Islet precursor cell (in vitro differentiated cells): ENCODE measurements at places on chromosomes 6 and 20.

DNA sequence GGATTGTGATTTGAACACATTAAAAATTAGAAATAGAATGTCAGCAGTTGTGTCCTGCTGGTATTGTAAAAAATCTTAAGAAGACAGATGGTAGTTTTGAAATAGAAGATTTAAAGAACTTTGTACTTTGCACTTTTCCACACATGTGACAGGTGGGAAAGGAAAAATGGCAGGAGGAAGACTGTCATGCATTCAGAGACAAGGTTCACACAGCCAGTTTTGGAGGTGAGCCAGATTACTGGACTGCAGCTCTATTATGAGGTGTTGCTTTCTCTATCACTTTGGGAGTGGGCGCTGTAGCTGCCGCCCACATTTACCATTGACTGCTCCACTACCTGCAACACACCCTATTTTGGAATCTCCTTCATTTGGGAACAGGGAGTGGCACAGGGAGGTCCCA, 12.1 kb upstream of the NDUFAF4 start:
- no peak for DNase-seq

- peak; percentile 38 for DNase-seq
Measured at GRCh38 chr20:33280000-33280680, 2.9 kb upstream of the BPIFB1 start.

GRCh38 chr20:22583773-22584521, 425 bp downstream of the FOXA2 start:
- DNase-seq, result no peak

DNA sequence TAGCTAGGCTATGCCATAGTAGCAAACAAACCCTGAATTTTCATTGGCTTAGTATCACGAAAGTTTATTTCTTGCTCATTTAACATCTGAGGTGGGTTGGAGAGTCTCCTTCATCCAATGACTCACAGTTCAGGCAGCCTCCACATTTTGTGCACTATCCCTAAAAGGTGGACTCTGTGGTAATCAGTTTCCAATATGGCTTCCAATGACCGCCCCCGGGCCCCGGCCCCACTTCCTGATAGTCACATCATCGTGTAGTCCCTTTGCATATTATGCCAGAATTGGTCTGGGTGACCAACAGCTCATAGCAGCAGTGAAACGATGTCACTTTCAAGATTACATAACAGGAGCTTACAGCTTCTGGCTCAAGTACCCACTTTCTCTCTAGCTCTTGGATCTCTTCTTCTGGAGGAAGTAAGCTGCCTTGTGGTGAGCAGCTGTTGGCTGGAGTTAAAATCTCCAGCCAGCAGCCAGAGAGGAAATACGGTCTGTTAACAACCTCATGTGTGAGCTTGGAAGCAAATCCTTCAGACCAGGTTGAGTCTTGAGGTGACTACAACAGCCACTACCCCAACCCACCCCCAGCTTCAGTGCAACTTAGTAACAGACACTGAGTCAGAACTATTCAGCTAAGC, 7.8 kb downstream of the HCRTR2 start:
- no peak for DNase-seq

- DNase-seq, result no peak
Measured at GRCh38 chr6:141833001-141833655, 299.6 kb upstream of the GJE1 start.

- peak; percentile 59 for DNase-seq
Measured at GRCh38 chr6:80287607-80288006, 181.1 kb downstream of the BCKDHB start.

DNA sequence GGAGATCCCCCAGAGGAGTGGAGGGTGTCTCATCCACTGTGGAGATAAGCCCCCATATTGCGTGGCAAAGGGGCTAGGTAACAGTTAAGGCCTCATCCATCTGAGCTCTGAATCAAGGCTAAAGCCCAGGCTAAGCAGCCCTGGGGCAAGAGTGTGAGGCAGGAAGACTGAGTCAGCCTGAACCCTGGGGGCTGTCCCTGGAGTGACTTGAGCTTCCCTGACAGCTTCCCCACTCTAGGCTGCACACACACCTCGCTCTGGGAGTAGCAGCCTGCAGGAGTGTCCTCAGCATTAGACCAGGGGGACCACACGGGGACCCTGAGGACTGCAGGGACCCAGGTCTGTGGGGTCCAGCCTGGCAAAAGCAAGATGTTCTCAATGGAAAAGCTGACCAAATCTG, 27.9 kb downstream of the UBD start:
- peak; percentile 54 for DNase-seq

- DNase-seq, result no peak
Measured at GRCh38 chr6:160198606-160199211, 59.9 kb downstream of the SLC22A2 start.

DNA sequence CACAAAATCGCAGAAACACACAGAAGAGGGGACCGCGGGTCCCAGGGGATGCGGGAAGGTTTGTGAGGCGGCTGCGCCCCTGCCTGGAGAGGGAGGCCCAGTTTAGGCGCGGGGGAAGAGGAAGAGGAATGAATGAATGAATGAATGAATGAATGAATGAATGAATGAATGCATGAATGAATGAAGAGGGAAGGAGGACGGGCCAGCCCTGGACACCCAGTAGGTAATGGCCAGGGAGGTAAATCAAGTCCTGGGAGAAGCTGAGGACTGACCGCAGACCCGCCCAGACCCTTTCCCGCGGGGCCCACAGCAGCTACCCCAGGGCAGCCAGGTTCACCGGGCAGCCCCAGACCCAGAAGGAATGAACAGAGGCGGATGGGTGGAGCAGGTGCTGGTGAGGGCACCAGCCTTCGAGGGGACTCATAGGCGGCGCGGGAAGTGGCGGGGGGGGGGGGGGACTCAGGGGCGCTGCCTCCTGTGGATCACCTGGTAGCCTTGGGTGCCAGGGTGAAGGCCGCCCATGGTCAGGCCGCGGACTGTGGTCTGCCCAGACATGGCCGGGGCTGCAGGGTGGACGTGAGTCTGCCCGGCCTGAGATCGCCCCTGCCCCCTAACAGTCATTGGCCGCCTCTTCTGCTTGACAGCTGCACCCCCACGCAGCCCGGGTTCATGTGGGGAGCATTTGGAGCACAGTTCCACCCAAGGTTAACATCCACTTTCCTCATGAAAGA, 192.0 kb upstream of the PDE10A start:
- no peak for DNase-seq

- DNase-seq, result no peak
Measured at GRCh38 chr6:133641104-133641503, 247.8 kb upstream of the TCF21 start.

- no peak for DNase-seq
Measured at GRCh38 chr6:224350-224749, 67.9 kb upstream of the DUSP22 start.

DNA sequence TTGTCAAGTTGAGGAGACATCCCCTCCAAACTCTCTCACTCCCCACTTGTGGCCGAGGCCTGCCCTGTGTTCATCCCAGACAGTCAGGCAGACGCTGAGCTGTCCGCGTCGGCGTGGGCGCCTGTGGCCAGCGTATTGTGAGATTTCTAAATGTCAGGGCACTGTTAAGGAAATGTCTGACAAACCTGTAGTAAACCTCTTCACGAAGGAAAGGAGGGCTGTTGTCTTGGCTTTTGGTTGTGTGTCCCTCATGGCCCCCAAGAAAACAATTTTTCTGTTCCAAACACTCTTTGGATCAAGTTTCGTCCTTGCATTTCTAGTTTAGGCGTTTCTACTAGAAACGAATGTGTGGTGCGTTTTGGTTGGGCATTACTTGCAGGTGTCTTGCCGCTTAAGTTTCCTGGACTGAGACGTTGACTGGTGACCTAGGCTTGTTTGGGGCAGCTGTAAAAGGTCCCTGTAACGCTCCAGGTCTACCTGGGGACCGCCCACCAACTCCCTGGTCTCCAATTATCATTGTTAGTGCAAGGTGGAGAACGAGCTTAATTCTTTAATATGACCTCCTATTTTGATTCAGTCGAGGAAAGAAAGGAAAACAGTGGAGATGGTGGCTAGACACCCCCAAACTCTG, 8.7 kb upstream of the POU3F2 start:
- no peak for DNase-seq

- DNase-seq, result no peak
Measured at GRCh38 chr20:2130683-2131082, 29.1 kb downstream of the STK35 start.

- no peak for DNase-seq
Measured at GRCh38 chr20:2794866-2795447, 5.5 kb downstream of the CPXM1 start.

DNA sequence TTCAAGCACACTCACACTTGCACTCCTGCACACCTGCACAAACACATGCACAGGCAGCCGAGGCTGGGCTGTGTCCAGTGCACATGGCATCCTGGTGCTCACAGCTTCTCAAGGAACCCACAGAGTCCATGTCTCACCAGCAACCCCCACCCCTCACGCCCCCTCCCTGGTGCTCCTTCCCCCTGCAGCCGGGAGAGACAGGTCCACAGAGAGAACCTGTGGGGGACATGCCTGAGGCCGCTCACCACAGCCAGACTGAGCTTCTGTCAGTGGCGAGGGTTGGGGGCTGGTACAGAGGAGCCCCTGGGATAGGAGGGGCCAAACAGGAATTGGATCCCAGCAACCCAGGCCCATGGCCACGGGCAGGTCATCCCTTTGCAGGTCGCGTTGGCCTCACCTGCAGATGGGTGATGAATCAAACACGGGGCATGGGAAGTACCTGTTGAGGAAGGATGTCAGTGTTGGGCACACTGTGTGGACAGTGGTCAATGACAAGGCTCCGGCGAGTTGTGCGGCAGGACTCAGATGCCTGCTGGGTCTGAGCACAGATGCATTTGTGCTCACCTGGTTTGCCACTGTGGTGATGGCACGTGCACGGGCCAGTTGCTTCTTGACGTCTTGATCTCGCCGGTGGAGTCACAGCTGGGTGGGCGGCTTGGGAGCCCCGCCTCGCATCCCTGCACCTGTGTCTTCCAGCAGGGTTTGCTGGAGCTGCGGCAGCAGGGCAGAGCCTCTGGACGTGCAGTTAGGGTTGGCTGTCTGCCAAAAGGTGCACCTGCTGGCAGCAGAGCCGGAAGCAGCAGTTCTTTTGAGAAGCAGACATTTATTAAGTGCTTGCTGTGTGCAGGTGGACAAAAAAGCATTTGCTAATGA, 113.0 kb downstream of the ERMARD start:
- DNase-seq, result peak; percentile 44

GRCh38 chr6:130326496-130326895, 39.3 kb upstream of the TMEM200A start:
- no peak for DNase-seq

DNA sequence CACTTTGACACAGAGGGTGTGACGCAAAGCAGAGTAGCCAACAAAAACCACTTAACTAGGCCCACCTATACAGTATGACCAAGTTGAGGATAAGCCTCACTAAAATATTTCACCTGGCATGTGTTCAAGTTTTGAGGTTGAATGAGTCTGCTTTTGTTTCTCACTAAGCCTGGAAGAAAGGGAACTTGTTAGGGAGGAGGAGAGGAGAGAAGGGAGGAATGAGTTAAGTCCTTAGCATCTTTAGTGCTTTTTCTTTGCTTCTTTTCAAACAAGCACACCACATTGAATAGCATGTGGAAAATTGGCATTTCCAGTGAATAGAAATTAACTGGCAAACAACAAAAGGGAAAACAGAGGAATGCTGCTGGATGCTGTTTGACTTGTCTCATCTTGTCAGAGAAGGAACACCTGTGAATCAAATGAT, 461.9 kb downstream of the GJA1 start:
- no peak for DNase-seq

- no peak for DNase-seq
Measured at GRCh38 chr6:118620202-118620601, 31.2 kb downstream of the CEP85L start.

- no peak for DNase-seq
Measured at GRCh38 chr6:82955841-82956240, 109.8 kb downstream of the UBE3D start.

- no peak for DNase-seq
Measured at GRCh38 chr6:108648191-108648590, 87.5 kb downstream of the FOXO3 start.

DNA sequence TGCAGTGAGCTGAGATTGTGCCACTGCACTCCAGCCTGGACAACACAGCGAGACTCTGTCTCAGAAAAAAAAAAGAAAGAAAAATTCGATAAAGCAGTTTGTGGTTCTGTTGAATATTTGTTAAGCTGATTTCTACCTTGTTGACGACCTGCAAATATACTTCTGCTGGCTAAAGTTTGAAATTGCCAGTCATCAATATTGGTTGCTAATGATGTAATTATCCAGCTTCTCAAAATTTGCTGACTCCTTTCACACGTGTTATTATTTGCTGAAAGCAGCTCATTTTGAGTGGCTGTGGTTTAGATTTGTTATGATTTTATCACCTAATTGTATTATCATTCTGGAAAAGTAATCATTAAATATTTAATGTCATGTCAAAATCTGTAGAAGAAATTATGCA, 774.3 kb downstream of the QKI start:
- DNase-seq, result no peak

DNA sequence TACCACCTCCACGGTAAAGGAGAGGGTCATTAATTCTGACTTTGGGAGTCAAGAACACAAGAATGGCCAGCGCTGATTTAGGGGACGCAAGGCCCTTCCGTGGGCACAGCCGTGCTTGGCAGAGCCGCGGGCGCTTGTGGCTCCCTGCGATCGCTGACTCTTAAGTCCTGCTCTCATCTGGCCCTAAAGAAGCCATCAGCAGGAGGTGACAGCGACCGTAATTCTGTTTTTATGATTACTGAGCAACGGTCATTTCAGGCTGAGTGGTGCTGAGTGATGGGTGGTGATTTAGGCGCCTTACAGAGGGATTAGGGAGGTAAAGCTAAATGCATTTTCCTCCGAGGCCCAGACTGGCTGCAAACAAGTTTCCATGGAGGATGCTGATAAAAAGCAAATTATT, 364.6 kb upstream of the SULF2 start:
- no peak for DNase-seq

DNA sequence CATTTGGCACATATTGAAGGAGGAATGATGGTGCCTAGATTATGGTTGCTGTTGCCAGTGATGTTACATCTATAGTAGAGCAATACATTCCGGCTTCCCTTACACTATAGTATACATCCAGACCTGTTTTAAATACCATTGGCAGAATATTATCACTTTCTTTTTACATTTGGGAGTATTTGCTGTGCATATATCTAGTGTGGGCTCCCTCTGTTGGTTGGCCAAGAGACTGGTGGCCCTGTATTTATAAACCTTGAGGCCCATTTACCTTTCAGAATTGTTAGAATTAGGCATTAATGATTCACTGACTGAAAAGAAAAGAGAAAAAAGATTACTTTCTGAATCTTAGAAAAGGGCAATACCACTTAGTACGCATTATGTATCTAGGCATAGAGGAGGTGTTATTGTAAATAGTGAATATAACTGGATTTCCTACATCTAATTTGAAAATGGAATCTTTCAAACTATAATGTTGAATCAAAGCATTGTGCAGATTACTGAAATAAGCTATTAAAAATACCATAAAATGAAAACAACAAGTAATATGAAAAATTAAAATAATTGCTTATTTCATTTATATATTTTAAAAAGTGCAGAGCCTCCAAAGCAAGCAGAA, 628.8 kb upstream of the MAN1A1 start:
- no peak for DNase-seq

GRCh38 chr20:24772667-24773066, 176.4 kb upstream of the CST7 start:
- DNase-seq, result peak; percentile 28

GRCh38 chr6:28655164-28655563, 129.5 kb downstream of the GPX5 start:
- DNase-seq, result peak; percentile 74
